ENCODE measurements at places on chromosomes 1 and 21.
A peak's percentile ranks its signal among the peaks of the same experiment; 100 is the strongest.

GRCh38 chr1:197224160-197224559, 43.9 kb upstream of the CRB1 start:
- no peak for DNase-seq

- no peak for DNase-seq
These were observed 177.5 kb downstream of the HIVEP3 start for GRCh38 chr1:41741244-41741643.

DNA sequence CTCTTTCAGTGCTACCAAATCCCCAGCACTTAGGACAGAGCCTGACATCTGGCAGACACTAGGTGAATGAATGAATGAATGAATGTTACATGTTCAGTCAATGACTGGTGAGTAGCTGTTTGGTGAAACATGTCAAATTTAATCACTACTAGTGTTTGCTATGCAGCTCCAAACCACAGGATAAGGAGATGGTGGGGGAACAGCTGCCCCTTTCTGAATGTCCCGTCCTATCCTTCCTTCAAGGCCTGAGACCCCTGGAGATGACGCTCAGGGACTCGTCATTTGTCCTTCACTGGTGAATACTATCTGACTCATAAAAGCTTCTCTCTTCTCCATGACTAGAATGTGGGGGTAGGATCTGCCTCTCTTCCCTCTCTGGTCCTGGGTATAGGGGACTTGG, 175.4 kb downstream of the HIVEP3 start:
- DNase-seq = no peak

DNA sequence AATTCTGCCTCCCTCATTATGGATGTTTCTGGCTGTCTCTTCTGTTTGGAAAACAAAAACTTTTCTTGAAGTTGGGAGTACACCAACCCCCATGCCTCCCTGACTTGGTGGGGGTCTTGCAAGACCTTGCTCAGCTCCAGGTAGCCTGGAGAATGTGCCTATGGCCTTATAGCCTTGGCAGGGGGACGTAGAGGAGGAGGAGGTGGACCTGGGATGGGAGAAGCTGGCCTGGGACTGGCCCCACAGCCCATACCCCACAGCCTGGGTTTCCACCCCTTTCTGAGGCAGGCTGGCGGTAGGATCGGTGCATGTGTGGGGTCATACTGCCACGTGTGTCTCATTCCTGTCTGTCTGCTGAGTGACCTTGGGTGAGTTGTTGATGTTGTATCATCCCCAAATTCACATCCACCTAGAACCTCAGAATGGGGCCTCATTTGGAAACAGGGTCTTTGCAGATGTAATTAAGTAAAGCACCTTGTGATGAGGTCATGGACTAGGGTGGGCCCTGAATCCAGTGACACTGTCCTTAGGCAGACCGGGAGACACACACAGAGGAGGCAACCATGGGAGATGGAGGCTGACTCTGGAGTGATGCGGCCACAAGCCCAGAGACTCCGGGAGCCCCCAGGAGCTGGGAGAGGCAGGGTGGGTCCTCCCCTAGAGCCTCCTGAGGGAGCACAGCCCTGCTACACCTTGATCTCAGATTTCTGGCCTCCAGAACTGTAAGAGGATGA, 18.5 kb downstream of the OBSCN start:
- DNase-seq = no peak

DNA sequence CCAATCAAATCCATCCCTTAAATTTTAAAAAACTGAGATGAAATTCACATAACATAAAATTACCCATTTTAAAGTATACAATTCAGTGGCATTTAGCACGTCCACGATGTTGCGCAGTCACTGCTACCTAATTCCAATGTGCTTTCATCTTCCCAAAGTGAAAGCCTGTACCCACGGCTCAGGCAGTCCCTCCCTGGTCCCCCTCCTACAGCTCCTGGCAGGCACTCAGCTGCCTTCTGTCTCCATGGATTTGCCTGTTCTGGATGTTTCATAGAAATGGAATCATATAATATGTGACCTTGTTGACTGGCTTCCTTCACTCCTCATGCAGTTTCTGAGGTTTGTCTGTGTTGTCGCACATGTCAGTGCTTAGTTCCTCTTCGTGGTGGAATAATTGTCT, 386.3 kb downstream of the CAMTA1 start:
- no peak for DNase-seq

- no peak for DNase-seq
These were observed 2.1 kb upstream of the S100A2 start for GRCh38 chr1:153567621-153568366.

GRCh38 chr1:19151537-19151936, 58.5 kb downstream of the UBR4 start:
- no peak for DNase-seq

GRCh38 chr1:229987953-229988352, 79.1 kb upstream of the GALNT2 start:
- DNase-seq = no peak

GRCh38 chr1:4161366-4162006, 261.4 kb upstream of the C1orf174 start:
- DNase-seq = no peak

- DNase-seq = no peak
These were observed 23.3 kb upstream of the PTGFRN start for GRCh38 chr1:116886291-116886878.

- no peak for DNase-seq
These were observed 439.5 kb downstream of the SMYD3 start for GRCh38 chr1:246067432-246068216.

DNA sequence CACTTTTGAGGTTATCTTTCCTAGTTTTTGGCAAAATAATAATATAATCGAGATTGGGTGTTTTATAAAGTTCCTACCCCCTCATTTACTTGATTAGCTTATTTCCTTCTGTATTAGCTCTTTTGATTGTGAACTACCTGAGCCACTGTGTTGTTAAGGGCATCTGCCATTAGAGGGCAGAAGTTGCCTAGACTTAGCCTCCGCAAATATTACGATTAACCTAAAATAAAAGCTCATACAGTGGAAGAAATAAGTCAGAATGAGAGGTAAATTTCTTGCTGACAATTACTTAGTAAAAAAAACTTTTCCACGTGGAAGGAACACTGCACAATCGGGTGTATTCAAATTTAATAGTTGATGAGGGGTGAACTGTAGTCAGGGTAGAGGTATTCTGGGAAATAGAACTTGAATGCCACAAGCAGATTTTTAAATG, 2.3 kb downstream of the H3-3A start:
- no peak for DNase-seq

DNA sequence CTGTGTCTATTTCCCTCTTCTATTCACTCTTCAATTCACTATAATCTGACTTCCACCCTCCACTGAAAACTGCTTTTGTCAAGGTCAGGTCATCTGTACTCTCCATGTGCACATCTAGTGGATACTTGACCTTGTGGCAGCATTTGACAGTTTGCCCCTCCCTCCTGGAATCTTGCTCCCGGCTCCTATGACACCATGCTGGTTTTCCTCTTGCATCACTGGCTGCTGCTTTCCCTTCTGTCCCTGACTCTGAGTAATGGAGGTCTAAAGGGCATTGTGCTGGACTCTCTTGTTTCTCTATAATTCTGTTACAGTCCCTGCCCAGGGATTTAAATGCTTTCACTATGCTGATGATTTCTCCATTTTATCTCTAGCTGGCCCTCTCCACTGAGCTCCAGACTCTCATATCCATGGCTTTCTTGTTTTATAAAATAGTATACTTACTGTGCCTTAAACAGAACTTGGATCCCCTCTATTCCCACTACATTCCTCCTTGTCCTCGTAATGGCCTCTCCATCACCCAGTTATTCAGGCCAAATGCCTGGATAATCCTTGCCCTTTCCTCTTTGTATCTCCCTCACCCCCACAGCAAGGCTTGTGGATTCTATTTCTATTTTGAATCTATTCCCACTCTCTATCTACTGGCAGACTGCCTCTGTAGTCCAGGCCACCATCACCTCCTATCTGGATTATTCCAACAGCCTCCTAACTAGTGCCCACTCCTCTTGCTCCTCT, 36.8 kb upstream of the PODN start:
- DNase-seq = no peak

DNA sequence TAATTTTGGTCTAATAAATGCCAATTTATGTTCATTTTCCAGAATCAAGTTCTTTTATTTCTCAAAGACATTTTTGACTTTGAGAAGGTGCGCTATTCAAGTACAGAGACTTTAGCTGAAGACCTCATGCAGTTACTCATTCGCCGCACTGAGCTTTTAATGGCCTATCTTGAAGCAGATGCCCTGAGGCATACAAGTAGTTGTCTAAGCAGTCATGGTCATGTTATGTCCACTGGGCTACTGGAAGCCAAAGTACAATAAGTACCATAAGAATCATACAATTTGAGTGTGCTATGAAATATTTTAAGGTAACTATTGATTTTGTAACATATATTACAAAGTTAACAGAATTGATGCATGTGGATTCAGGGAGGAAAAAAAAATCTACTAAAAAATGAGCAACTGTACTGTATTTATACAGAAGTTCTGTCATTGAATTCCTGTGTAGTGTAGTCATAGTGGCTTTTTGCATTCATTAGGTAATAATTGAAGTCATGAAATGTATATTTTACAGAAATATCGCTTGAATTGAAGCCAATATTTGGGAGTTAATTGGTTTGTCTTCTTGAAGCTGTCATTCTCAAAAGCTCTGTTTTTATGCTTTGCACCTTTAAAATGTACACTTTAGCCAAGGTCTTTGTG, 13.5 kb upstream of the NEXN start:
- no peak for DNase-seq

GRCh38 chr1:157154940-157155514, 16.8 kb upstream of the ETV3 start:
- DNase-seq = no peak

- no peak for DNase-seq
These were observed 38.5 kb upstream of the C1orf105 start for GRCh38 chr1:172381946-172382345.

- no peak for DNase-seq
These were observed 20.5 kb downstream of the HIVEP3 start for GRCh38 chr1:41898191-41898713.

GRCh38 chr1:185111873-185112272, 44.9 kb downstream of the TRMT1L start:
- DNase-seq = no peak

GRCh38 chr1:33814166-33814565, 49.7 kb upstream of the HMGB4 start:
- DNase-seq = no peak

GRCh38 chr1:203504400-203505250, 10.7 kb downstream of the OPTC start:
- DNase-seq = peak; percentile 11

DNA sequence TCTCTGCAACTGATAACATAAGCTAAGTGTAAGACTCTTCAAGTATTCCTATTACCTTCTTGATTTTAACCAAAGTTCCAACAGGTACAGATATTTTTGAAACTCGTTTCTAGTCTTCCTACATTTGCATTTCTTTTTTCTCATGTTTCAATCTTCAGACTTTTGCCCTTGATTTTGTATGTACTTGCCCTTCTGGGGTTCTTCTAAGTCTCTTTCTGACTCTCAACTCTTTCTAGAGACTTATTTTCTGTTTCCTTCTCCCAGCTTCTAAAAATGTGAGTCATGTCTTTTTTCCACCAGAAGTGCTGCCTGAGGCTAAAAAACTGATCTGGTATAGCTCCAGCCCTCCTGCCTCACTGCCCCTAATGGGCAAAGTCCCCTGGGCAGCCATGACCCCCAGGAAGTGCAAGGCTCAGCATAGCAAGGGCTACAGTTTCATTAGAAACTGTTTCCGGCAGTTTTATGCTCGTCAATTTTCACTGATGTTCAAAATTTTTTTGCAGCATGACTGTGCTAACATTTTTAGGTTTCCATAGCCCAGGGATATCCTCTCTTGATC, 265.9 kb downstream of the SEC16B start:
- DNase-seq = no peak

GRCh38 chr1:172748201-172748600, 89.3 kb downstream of the FASLG start:
- DNase-seq = no peak

GRCh38 chr1:182682898-182683501, 1.4 kb downstream of the RGS8 start:
- DNase-seq = no peak

DNA sequence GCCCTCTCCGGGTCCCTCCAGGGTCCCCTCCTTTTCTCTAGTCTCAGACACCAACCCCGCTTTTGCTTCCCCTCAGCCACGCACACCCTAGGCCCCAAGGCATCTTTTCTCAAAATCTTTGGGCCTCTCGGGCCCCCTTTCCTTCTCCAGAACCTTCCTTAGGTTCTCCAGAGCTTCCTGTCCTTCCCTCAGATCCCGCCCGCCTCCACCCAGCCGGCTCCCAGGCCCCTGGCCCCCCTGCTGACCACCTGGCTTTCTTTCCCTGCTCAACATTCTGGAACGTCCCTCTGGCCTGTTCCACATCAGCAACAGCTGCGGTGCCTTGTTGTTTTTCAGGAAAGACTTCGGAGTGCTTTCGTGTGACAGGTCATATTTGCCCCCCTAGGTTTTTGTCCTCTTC, 1.2 kb downstream of the ZDHHC18 start:
- no peak for DNase-seq
